ENCODE measurements at places on chromosomes 5 and 9.

DNA sequence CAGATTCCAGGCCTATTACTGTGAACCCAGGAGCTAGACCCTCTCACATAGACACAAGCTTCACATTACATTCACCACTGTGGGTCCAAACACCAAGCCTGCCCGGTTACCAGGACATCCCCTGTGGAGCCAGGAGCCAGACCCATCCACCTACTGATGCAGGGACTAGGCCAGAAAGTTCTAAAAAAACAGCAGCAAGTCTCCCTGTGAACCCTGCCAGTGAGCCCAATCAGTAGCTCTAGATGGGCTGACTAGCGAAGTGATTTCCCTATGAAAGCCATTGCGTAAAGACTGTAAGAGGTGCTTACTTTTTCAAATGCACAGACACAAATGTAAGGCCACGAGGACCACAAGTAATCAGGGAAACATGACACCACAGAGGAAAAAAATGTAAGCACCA is 352.3 kb downstream of the TMEM161B start:
- DNase-seq, result no peak

GRCh38 chr5:15799014-15799413 is 299.0 kb downstream of the FBXL7 start:
- DNase-seq, result no peak

DNA sequence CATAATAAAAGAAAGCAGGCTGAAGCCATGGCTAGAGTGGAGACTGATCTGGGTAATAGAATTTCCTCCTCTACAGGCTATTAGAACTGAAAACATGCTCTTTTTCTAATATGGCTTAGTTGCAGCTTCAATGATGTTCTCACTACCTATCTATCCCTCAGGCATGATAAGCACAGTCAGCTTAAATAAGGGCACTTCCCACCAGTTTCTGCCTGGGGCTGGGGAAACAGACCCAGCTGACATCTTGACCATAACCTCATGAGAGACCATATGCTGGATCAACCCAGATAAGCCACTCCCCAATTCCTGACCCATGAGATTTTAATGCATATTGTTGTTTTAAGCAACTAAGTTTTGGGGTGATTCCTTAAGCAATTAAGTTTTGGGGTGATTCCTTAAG is 81.2 kb downstream of the ZNF366 start:
- DNase-seq, result no peak

DNA sequence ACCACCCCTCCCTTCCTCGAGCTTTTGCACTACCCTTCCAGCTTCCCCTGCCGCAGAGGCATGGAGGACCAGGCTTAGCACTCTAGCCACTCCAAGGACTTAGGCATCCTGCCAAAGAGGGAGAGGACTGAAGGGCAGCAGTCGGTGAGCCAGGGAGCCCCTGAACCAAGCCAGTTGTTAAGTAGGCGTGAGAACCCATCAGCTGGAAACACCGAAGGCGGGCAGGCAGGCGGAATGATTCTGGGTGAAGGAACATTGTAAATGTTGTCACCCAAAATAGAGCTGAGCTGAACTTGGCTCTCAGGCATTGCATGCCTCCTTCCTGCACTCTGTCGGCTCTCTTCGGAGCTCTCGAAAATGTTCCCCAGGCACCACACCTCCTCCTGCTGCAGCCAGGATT is 42.8 kb downstream of the NRG2 start:
- no peak for DNase-seq

- no peak for DNase-seq
These were observed 77.4 kb upstream of the ADAMTS16 start for GRCh38 chr5:5062525-5063302.

- no peak for DNase-seq
These were observed 241.4 kb downstream of the ARHGAP26 start for GRCh38 chr5:143011585-143011984.

DNA sequence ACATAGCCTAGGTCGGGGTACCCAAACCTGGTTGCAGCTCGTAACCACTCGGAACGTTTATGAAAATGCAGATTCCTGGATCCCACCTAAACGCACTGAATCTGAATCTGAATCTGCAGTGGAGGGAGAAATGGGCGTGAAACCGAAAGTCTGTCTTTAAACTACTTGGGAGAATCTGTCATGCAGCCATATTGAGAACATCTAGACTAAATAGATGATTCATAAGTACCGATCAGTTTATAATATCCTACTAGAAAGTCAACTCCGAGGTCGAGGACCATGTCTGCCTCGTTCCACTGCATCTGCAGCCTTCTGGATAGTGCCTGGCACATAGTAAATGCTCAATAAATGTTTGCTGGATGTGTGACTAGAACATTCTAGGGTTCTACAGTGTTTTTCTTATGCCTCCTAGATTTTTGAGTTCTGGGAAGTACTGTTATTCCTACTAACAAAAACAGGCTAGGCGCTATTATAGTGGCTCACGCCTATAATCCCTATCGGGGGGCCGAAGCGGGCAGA is 632 bp downstream of the COQ4 start:
- no peak for DNase-seq

- no peak for DNase-seq
These were observed 68.1 kb upstream of the SPIN1 start for GRCh38 chr9:88319936-88320747.

GRCh38 chr5:79318935-79319614 is 83.1 kb downstream of the JMY start:
- DNase-seq, result no peak

DNA sequence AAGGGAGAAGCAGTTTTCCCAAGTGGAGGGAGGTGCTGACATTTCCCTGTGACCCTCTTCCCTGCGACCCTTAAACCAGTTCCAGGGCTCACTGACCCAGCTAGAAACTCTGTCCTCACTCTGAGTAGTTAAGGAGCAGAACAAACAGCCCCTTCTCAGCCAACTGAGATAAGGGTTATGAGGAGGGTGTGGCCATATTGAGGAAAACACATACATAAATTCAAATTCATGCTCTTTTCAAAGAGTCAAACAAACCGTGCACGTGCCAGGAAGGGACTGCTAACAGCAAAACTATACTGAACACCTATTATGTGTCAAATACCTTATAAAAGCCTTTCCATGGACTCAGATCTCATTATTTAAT is 4.9 kb upstream of the AKNA start:
- DNase-seq, result no peak

- DNase-seq, result no peak
These were observed 2.1 kb downstream of the MAP3K1 start for GRCh38 chr5:56817263-56818014.

GRCh38 chr5:55621229-55621628 is 86.5 kb upstream of the PLPP1 start:
- no peak for DNase-seq

GRCh38 chr9:131651599-131651998 is 88.3 kb downstream of the RAPGEF1 start:
- DNase-seq, result no peak

GRCh38 chr5:171223927-171224326 is 85.1 kb upstream of the TLX3 start:
- DNase-seq, result no peak

DNA sequence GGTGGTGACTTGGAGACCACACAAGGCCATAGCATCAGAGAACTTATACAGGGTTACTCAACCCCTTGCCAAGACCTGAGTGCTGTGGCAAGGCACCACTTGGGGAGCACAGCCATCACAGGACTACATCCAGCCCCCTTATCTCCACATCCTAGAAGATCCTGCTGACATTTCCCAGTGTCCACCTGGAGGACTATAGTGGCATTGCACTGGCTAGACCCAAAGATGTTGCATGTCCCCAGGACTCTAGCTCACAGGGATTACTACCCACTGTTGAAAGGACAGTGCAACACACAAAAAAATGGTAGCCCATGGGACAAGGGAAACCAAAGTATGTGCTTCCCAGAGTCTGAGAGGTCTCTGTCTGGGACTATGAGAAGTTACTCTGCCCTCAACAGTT is 411.1 kb upstream of the NUDT12 start:
- no peak for DNase-seq

GRCh38 chr5:125026867-125027731 is 280.7 kb upstream of the ZNF608 start:
- DNase-seq, result no peak

- no peak for DNase-seq
These were observed 368.6 kb upstream of the MPDZ start for GRCh38 chr9:13648068-13648467.

GRCh38 chr9:14686168-14686567 is 7.1 kb downstream of the ZDHHC21 start:
- DNase-seq, result no peak

- no peak for DNase-seq
These were observed 7.9 kb upstream of the FIBCD1 start for GRCh38 chr9:130946766-130947617.

GRCh38 chr5:170565072-170565471 is 61.3 kb downstream of the KCNIP1 start:
- no peak for DNase-seq

DNA sequence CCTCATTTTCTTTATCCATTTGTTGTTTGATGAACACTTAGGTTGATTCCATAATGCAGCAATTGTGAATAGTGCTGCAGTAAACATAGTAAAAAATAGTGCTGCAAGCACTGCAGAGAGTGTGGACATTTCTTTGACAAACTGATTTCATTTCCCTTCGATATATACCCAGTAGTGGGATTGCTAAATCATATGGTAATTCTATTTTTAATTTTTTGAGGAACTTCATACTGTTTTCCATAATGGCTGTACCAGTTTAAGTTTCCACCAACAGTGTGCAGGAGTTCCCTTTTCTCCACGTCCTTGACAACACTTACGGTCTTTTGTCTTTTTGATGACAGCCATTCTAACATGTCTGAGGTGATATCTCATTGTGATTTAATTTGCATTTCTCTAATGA is 138.2 kb upstream of the PLPPR1 start:
- DNase-seq, result no peak

GRCh38 chr9:26727471-26727870 is 165.1 kb downstream of the CAAP1 start:
- DNase-seq, result no peak

DNA sequence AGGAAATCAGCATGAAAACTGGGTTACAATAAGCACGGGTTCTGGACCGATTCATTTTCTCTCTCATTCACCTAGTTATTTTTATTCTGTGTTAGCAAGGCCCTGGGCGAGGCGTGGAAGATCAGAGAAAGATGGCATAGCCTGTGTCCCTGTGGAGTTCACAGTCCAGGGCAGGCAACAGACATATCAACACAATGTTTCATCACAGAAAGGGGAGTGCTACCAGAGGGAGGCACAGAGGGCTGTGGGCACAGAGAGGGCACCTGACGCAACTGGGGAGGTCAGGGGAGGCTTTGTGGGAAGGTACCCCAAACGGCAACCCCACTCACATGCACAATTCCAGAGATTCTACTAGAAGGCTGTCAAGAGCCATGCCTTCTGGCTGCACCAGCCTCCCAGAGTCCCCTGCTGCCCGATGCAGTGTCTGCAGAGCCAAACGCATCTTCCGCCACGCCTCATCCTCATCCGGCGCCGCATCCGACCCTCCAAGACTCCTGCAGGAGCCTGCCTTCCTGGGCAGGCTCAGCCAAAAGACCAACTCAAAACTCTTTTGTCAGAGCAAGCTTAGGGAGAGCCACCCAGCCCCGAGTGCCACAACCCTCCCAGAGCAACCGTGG is 1.4 kb downstream of the FAM193B start:
- DNase-seq, result no peak

- no peak for DNase-seq
These were observed 27.4 kb upstream of the ANKRD33B start for GRCh38 chr5:10536511-10536910.

GRCh38 chr9:112755016-112755427 is 4.5 kb downstream of the SNX30 start:
- DNase-seq, result no peak

DNA sequence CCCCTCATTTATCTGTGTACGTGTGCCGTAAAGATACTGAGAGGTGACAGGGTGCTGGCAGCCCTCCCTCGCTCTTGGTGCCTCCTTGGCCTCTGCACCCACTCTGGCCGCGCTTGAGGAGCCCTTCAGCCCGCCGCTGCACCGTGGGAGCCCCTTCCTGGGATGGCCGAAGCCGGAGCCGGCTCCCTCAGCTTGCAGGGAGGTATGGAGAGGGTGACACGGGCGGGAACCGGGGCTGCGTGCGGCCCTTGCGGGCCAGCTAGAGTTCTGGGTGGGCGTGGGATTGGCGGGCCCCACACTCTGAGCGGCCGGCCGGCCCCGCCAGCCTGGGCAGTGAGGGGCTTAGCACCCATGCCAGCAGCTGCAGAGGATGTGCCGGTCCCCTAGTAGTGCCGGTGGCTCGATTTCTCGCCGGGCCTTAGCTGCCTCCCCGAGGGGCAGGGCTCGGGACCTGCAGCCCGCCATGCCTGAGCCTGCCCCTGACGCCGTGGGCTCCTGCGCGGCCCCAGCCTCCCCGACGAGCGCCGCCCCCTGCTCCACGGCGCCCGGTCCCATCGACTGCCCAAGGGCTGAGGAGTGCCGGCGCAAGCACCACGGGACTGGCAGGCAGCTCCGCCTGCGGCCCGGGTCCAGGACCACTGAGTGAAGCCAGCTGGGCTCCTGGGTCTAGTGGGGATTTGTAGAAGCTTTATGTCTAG is 21.6 kb downstream of the NKX2-5 start:
- no peak for DNase-seq

GRCh38 chr5:143698574-143698973 is 113.4 kb upstream of the HMHB1 start:
- no peak for DNase-seq

GRCh38 chr9:95022657-95023056 is 294.9 kb downstream of the FANCC start:
- no peak for DNase-seq

DNA sequence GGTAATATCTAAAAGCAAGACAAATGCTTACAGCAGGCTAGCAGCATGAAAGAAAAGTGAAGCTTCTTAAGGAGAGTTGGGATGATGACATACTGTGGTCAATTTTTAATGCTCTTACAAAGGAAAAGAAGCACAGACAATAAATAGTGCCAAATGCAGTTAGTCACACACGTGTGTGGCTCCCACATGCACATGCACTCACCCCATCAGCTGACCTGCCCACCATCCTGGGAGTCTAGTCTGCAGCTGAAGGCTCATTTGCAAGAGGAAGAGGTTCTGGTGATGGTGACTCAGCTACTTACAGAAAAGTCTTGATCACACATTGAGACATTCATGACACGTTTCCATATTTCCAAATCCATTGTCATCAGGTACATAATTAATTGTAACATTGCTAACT is 129.3 kb downstream of the MRPL36 start:
- DNase-seq, result no peak

GRCh38 chr9:96130970-96131369 is 171.0 kb downstream of the HSD17B3 start:
- no peak for DNase-seq

- no peak for DNase-seq
These were observed 17.1 kb downstream of the C9orf43 start for GRCh38 chr9:113427629-113428028.

Measured in activated naive CD8-positive, alpha-beta T cell treated with anti-CD3 and anti-CD28 coated beads, Interleukin-2, amount 50 U/mL, for 24 hours (primary cell).